Heart right ventricle (tissue), 16 donors: ENCODE measurements at places on chromosomes 12 and 14.
A peak's percentile ranks its signal among the peaks of the same experiment; 100 is the strongest.

DNA sequence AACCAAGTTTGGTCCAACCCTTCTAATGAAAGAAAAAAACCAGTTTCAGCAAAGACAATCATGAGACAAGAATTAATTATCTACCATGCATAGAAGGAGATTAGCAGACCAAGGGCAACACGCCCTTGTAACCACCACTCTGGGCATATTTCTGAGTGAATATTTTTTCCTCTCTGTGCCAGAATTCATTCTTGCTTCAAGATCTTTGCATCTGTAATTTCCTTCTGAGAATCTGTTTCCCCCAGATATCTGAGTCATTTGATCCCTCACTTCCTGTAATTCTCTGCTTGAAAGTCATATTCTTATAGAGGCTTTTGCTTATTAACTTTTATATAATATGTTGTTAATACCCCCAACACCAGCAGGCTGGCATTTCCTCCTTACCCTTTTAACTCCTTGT is 243.7 kb downstream of the SLC16A7 start:
- no peak for DNase-seq

DNA sequence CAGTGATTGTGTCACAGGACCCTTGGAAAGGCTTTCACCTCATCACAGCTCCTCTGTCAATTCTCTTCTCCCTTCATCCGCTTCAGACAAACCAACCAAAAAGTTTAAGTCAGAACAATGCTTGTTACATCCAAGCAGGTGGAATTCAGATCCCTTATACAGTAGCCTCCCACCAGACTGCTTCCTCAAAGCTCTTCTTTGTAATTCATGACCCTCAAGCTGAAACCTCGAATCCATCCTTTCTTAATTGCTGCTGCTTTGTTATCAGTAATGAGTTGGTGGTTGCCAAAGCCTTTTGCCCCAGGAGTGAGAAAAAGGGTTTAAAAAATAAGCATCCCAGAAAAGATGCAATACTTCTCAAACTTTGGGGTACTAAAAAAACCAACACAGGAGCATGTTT is 9.5 kb downstream of the BEST3 start:
- no peak for DNase-seq

- no peak for DNase-seq
Observed at GRCh38 chr12:18345021-18345735, 83.9 kb downstream of the PIK3C2G start.

DNA sequence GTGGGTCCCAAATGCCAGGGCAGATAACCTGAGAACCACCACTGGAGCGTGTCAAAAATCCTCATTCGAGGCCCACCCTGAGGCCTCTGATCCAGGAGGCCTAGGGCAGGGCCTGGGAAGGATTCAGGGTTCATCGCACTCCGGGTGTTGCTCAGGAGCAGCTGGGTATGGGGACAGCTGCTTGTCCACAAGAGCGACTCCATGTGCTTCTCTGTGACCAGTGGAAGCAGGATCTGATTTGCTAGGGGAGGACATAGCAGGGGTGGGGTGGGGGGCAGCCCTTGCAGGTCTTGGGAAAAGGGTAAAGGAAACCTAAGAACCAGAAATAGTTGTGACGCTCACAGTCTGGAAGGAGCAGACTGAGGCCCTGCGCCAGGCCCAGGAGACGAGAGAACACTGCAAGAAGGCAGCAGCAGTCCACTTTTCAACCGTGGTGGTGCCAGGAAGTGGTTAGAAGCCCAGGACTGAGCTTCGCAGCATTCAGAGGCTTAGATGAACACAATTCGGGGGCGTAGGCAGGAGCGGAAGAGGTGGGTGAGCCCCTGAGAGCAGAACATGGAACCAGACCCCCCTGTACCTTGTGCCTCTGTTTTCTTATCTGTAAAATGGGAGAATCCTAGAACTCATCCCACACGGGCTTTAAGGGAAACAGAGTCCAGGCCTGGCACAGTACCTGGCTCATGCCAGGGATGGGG is 33.7 kb downstream of the ITPK1 start:
- no peak for DNase-seq

- no peak for DNase-seq
Observed at GRCh38 chr14:93328546-93328945, 4.3 kb downstream of the BTBD7 start.

GRCh38 chr14:76936483-76936882 is 92.0 kb downstream of the IRF2BPL start:
- DNase-seq, result peak; percentile 63

DNA sequence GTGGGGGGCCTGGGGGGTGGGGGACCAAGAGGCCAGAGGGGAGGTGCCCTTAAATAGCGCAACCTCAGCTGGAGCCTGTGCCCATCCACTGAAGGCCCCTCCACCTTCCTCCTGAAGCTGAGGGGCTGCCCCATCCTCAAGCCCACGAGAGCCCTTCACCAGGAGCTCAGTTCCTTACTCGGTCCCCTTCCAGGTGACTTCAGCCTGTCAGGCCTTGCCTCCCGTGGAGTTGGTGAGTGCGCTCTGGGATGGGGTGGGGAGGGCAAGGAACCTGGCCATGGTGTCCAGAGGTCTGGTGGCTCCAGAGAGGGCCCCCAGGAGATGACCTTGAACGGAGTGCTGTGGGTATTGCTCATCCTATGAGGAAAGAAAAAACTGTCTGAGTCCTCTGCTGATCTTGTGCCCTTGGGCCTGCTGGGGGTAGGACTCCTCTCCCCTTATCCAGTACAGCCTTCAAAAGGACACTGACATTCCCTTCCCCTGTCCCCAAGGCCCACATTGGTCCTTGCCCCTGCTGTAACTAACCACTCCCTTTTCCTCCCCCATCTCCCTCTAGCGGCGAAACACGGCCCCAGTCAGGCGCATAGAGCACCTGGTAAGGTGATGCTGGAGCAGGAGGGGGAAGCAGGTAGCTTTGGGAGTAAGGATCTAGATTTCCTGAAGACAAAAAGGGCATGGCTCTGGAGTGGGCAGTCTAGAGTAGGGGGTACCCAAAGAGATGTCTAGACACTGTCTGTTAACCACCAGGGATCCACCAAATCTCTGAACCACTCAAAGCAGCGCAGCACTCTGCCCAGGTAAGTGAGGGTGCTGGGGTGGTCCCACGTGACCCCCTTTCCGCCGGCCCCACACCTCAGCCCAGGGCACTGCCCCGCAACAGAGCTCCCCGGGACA is 3.6 kb downstream of the TNS2 start:
- DNase-seq, result peak; percentile 57

DNA sequence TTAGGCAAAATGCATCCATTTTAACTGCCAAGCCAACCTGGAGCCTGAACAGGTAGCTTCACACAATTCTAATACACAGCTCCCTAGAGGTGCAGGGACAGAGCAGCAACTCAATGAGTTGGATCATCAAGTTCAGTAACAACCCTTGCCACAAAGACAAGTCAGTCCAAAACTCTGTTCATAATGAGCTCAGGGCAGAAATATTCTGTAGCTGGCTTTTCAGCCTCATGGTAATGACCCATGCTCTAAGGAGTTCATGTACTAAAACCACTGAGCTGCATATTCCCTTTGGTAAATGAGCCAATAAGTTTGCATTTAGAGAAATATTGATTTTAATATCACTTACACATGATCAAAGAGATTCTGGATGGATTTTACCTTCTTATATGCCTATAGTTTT is 316.1 kb downstream of the SEC23A start:
- DNase-seq, result no peak

DNA sequence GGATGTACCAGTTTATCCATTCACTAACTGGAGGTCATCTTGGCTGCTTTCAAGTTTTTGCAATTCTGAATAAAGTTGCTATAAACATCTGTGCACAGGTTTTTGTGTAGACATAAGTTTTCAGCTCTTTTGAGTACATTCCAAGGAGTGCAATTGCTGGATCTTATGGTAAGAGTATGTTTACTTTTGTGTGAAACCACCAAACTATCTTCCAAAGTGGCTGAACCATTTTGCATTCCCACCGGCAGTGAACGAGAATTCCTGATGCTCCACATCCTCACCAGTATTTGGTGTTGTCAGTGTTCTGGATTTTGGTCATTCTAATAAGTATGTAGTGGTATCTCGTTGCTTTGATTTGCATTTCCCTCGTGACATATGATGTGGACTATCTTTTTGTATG is 150.5 kb upstream of the BCL2L14 start:
- no peak for DNase-seq

DNA sequence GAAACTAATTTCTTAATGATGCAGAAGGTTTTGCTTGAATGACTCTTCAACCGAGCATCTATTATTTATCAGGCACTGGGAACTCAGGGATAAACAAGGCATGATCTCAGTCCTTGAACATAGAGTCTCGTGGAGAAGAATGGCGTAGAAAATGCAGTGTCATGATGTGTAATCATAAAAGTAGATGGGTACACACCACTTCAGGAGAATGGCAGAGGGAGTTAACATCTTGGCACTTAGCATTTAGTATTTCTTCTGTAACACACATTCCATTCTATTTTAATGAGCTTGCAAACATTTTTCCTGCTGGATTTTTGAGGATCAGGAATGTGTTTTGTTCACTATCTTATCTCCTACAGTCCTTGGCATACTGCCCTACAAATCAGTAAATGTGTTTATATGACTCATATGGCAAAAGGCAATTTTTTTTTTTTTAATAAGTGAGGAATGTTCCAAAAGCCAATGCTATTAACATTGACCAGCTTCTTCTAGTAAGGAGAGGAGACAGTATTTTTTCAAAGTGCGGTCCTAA is 3.8 kb downstream of the TXNRD1 start:
- no peak for DNase-seq

- DNase-seq, result no peak
Observed at GRCh38 chr14:83885837-83886293, 1644.1 kb upstream of the FLRT2 start.

DNA sequence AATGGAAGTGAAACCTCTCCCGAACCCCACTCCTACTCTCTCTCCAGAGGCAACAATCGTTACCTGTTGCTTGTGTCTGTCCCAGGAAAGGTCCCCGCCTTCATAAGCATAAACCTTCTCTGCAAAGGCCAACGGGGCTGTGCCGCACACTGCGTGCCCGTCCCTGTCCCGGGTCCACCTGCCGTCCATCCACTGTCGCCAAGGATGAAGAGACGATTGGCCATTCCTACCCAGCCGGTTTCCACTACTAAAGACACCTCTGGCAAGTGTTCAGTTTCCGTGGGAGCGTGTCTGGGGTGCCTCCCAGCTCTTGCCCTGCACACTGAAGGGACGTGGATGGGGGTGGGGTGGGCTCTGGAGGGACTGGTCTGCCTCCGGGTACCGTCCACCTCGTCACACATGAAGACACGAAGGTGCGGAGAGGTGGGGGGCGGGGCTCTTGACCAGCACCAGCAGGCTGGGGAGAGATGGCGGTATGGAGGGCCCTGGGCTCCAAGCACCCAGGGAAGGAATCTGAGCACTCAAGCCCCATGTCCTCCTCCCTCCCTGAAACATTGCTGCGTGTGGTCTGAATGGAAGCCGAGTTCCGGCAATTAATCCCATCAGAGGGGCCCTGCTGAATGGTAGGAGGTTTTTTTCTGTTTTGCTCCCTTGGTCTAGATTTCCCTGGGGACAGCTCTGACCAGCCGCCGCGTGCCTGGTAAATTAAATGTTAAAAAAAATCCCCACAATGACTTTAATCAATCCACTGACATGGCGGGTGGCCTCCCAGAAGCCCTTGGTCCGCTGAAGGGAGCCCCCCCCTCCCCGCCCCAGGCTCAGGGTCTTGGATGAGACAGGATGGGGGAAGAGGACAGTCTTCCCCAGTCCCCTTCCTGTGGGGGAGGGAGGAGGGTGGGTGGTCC is 4.1 kb upstream of the KIF26A start:
- no peak for DNase-seq

GRCh38 chr12:6809056-6809455 is 12.6 kb upstream of the GPR162 start:
- no peak for DNase-seq

DNA sequence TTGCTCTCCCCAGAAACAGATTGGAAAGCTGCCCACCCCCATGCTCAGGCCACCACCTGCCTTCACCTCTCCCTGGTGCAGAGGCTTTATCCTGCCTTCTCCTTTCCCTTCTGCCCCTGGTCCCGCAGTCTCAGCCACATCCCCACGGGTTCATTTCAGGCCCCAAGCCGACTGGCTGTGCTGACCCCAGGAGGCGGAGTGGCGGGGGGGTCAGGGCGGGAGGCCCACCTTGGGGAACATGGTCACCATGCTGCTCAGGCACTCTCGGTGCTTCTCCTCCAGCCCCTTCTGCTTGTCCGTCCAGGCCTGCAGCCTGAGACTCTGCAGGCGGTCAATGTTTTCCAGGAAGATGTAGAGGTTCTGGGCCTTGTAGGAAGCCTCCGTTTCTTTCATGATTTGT is 6.9 kb downstream of the FAM186B start:
- no peak for DNase-seq

- DNase-seq, result no peak
Observed at GRCh38 chr14:31320922-31321766, 99.2 kb downstream of the HEATR5A start.

DNA sequence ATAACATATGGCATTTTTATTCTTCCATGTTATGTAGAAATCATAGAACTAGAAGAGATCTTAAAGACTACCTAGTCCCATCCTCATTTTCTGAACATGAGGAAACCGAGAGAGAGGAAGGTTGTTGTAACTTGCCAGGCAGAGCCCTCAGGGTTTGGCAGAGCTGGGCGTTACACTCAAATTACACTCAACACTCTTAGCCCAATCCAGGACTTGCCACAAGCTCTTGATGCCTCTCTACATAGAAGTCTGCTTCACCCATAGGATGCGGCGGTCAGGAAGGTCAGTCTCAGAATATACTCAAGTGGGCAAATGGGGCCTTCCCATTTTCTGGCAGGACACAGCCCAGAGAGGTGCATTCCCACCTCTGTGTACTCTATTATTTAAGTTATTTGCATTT is 208.1 kb downstream of the ZFP36L1 start:
- DNase-seq, result no peak

GRCh38 chr14:72704502-72704901 is 189.4 kb downstream of the DPF3 start:
- DNase-seq, result no peak

DNA sequence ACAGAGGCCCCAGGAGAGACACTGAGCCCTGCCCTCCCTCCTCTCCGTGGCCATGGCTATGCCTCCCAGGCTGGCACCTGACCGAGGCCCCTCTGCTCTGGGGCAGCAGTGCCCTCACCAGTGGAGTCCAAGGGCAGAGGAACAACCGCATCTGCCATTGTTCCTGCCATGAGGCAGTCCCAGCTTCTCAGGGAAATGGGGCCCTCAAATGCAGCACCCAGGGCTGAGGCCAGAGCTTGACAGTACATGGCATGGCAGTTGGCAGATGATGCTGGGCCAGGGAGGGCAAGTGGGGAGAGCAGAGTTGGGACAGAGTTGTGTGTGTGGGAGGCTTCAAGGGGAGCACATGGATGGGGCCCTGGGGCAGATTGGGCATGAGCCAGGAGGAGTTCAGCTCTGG is 21.1 kb upstream of the KRT77 start:
- no peak for DNase-seq

GRCh38 chr12:56129206-56129941 is 1.3 kb downstream of the ESYT1 start:
- DNase-seq, result peak; percentile 70

- no peak for DNase-seq
Observed at GRCh38 chr12:16608946-16609539, 3.1 kb upstream of the LMO3 start.

DNA sequence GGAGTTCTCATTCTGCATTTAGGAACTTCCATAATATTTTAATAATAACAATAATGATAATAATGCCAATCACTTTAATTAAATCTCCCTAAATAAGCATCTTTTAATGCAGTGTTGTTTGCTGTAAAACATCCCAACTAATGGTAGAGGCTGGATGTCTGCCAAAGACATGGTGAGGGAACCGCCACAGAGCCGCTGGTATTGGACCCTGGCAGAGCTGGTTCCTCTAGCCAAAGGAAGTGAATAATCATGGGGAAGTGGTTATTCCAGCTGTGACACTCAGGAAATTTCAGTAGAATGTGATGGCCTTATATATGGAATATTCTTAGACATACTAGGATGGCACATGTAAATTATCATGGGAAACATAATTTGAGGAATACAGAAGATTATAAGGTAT is 483.3 kb downstream of the ZFP36L1 start:
- peak; percentile 38 for DNase-seq
